ENCODE measurements at places on chromosomes 1 and 21.
A peak's percentile ranks its signal among the peaks of the same experiment; 100 is the strongest.

DNA sequence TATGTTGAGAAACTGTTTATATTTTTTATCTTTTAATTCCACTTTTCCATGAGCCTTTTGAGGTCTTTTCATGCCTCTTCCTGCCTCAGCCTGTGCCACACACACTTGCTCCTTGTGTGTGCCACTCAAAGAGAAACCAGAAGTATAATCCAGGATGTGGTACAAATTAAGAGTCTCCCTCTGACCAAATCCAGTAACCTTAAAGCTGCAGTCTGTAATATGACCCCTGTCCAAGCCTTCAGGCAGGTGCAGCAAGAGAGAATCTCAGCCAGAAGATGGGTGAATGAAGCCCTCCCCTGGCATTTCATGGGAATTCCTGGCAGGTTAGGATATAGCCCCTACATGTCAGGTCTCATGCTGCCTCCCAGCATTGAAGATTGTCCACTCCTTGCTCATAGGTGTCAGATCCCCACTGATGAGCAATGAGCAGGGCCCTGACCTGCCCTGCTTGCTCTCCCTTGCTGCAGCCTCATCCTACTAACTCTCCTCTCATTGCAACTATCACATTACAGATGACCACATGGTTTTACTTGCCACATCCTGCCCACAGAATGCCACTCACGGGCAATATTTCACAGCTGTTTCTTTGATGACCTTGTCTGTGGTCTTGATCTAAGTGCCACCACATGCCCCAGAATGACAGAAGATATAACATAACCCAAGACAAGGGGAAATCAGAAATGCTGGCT lies 169.3 kb downstream of the SEC16B start:
- DNase-seq = no peak

DNA sequence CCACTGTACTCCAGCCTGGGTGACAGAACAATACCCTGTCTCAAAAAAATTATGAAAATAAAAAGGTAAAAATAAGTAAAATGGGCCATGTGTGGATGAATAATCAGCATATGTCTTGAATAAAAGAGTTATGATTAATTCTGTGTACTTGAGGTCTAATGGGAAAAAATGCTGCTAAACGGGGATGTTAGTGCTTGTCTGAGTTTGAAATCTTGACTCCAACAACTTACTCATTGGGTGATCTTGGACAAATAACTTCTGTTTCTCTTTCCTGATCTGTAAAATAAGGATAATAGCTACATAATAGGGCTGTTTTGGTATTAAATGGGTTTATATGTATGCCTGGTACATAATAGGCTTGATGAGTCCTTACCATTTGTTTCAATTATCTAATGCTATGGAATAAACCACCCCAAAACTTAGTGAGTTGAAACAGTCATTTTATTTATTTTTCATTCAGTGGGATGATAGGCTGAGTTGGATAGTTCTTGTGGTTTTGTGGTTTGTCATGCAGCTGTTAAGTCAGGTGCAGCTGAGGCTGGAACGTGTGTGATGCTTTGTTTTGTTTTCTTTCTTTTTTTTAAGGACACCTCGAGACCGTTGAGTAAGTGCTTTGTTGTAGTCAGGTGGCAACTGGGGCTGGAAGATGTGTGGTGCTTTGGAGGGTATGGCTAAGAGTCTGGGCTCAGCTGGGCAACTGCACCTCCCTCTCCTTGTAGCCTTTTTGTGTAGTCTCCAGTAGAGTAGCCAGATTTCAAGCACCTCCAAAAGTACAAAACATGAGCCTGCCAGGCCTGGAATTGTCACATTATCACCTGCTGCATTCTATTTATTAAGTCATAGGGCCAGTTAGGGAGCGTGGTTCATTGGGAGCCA lies 4.9 kb downstream of the MDM4 start:
- peak; percentile 54 for DNase-seq

DNA sequence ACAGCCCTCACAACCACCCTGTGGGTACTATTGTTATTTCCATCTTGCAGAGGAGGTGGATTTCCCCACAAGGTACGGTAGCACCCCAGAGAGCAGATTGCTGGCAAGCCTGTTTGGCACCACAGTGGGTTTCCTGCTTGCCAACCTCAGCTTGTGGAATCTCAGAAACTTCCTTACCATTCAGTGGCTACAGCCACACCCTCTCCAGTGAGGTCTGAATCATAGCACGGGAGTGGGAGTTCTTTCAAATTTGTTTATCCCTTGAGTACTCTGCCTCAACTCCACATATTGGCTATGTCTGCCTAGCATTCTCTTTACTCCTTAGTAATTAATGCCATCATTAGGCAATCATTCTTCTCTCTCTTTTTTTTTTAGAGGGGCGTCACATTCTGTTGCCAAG lies 162.1 kb downstream of the PTPRU start:
- no peak for DNase-seq

- no peak for DNase-seq
These were observed 3.2 kb upstream of the TTLL10 start for GRCh38 chr1:1170215-1171091.

DNA sequence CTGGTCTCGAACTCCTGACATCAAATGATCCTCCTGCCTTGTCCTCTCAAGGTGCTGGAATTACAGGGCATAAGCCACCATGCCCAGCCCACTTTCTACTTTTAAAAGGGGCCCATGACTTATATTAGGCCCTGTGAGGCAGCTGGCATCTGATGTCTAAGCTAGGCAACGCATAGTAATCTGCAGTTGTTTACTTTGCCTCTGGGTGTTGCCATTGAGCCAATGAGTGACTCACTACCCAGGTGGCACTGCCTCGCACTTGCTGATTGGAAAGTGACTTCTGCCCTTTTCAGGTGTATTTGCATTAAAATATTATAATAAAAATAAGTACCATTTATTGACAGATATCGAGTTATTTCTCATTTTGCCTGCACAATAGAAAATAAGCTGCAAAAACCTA lies 84.9 kb downstream of the KIF14 start:
- DNase-seq = no peak

- no peak for DNase-seq
These were observed 106.9 kb downstream of the KCNJ15 start for GRCh38 chr21:38363693-38364092.
